ENCODE measurements at places on chromosomes 2 and 18.

GRCh38 chr2:201059961-201060755 lies 11.3 kb downstream of the HYCC2 start:
- DNase-seq: no peak

GRCh38 chr2:179646862-179647587 lies 214.4 kb downstream of the ZNF385B start:
- DNase-seq: no peak

GRCh38 chr2:70639841-70640436 lies 86.3 kb upstream of the TGFA start:
- DNase-seq: no peak

GRCh38 chr18:3485153-3486149 lies 35.5 kb downstream of the TGIF1 start:
- no peak for DNase-seq

DNA sequence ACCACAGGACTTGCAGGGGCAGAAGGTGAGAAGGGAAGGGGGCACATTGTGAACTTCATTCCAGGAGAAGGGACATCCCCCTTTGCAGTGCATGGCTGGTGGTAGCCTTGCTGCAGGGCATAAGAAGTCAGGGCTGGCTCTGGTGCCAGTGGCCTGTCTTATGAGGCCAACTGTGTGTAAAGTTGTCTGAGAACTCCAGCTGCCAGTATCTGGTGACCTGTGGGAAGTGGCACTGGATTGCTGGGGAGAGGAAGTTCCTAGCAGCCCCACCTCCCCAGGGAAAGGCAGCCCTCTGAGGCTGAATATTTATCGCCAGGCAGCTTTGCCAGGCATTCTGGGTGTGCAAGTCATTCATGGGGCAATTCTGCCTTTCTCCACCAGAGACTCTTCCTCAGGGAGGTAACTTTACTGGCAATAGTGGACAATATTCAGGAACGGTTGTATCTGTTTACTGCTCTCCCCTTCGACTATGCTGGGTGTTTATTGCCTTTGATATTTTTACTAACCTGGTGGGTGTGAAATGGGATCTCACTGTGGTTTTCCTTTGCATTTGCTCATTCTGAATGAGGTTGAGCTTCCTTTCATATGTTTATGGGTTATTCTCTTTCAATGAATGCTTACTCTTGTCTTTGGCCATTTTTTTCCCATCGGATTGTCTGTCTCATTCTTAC lies 12.3 kb downstream of the TRPM8 start:
- no peak for DNase-seq

Data from WERI-Rb-1 (cell line).